ENCODE measurements at places on chromosomes 4 and X.

GRCh38 chr4:148173397-148174017, 268.7 kb downstream of the NR3C2 start:
- DNase-seq = no peak

- no peak for DNase-seq
These were observed 144.4 kb downstream of the GLRA2 start for GRCh38 chrX:14673764-14674163.

GRCh38 chr4:52407545-52407944, 251.6 kb downstream of the USP46 start:
- DNase-seq = no peak

GRCh38 chrX:71909956-71910355, 689 bp upstream of the NHSL2 start:
- no peak for DNase-seq

GRCh38 chr4:163473576-163473975, at the start of gene TKTL2:
TKTL2 (minus strand) TSS chr4:163473754; CDS start chr4:163473734, 20 bp downstream.
- DNase-seq = peak; percentile 43

GRCh38 chrX:103201041-103201440, 13.9 kb upstream of the BEX4 start:
- DNase-seq = no peak

- DNase-seq = no peak
These were observed 1077.3 kb downstream of the RAPGEF2 start for GRCh38 chr4:160180211-160180610.

DNA sequence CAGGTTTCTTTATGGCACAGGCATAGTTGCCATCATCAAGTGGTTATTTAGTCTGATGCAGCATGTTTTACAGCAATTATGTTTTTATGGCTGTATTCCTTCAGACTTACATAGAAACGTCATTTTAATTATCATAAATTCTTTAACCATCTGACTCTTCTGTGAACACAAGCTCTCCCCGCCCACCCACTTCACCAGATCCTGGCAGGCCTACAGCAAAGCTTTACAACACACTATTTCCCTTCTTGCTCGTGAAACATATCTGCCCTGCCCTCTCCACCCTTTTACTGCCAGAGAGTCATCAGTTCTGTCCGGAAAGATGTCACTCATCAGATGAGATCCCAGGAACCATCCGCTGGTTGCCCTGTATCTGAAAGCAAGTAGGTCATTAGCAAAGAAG, 120.5 kb downstream of the HS6ST2 start:
- DNase-seq = no peak

GRCh38 chr4:175435381-175435783, 376.7 kb downstream of the GPM6A start:
- DNase-seq = peak; percentile 22

DNA sequence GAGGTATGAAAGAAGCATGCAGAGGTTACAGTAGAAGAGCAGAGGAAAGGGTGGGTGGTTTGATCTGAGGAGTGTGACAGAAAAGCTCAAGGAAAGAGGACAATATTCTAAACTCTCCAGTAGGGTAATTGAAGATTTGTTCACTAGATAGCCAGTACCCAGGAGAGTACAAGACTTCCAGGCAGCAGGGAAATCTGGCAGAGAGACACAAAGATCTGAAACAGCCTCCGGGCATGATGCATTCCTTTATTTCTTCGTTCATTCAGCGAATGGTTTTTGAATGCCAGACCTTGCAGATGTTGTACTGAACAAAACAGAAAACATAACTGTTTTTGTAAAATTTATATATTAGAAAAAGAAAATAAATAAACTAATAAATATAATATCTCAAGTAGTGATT, 766.6 kb downstream of the FAT4 start:
- no peak for DNase-seq

DNA sequence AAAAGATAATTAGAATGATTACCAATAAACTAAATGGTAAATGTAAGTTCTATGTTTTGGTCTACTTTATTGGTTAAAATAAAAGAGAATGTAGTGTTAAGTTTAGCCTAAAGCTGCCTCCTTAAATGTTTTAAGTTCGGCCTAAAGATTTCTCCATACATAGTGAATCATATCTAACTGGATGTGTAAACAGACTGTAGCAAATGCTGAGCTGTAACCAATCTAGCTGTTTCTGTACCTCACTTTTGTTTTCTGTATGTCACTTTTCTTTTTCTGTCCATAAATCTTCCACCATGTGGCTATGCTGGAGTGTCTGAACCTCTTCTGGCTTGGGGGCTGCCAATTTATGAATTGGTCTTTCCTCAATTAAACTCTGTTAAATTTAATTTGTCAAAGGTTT, 121.2 kb downstream of the TBCK start:
- DNase-seq = no peak

DNA sequence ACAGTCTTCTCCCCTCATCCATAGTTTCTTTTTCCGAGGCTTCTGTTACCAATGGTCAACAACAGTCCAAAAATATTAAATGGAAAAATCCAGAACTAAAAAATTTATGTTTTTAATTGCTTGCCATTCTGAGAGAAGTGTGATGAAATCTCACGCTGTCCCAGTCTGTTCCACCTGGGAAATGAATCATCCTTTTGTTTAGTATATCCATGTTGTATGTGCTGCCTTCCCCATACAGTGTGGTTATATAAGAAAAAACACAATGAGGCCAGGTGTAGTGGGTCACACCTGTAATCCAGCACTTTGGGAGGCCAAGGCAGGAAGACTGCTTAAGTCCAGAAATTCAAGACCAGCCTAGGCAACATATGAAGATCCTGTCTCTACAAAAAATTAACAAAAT, 161.6 kb downstream of the CHIC2 start:
- no peak for DNase-seq

GRCh38 chr4:7206911-7207567, 14.7 kb downstream of the SORCS2 start:
- no peak for DNase-seq

DNA sequence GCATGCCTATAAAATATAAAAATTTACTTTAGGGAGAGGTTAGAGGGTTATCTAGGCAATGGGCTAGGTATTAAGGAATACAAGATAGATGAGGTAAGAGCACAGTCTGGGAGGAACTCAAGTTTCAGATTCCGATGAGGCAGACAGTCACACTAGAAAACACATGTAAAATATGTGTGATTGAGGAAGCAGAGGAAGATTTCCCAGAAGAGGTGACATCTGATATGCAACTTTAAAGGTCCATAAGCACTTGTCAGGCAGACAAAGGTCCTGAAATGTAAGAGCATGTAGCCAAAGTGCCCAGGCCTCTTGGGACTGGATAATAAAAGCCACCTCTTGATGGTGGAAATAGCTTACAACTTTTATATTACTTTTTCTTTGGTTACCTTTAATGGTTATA, 81.1 kb upstream of the AADAT start:
- DNase-seq = no peak

DNA sequence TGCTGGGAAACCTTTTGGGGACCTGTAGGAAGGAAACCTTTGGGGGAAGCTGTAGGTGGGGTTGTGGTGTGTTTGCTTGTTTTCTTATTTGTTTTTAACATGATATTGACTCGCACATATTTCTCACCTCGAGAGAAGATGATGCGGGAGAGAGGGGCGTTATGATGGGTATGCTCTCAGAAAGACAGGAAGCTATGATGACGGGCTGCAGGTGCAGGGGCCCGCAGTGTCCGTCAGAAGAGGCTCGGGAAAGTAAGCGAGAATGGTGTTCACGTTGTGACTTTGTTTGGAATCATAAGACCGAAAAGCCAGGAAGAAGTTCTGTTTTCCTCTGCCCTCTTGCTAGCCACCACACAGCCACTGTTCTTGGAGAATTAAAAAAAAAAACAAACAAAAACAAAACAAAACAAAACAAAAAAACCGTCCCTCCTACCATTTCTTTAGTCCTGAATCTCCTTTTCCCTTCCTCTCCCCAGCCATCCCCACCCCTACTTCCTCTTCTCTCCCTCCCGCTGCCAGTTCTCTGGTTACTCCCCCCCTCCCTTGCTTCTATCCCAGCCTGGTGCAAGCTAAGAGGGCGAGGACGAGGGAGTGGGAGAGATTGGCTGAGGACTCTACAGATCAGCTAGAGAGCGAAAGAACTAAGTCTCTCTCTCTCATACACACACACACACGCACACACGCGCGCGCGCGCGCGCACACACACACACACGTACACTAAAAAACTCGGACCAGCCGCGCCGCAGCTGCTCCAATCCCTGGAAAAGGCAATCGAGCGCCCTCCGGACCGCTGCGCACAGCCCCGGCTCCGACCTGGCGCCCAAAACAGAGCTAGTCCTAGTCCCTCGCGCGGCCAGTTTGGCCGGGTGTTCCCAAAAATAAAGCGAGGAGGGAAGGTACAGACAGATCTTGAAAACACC, at the start of gene BMP3:
Gene BMP3 (plus strand): TSS at position 648 of the 920 bp plus-strand sequence. CDS start 577 bp downstream, outside the sequence.
- DNase-seq = peak; percentile 70

- peak; percentile 50 for DNase-seq
These were observed 90.3 kb upstream of the GRIA3 start for GRCh38 chrX:123093792-123094191.

- DNase-seq = no peak
These were observed 138.9 kb upstream of the INPP4B start for GRCh38 chr4:142984871-142985585.

DNA sequence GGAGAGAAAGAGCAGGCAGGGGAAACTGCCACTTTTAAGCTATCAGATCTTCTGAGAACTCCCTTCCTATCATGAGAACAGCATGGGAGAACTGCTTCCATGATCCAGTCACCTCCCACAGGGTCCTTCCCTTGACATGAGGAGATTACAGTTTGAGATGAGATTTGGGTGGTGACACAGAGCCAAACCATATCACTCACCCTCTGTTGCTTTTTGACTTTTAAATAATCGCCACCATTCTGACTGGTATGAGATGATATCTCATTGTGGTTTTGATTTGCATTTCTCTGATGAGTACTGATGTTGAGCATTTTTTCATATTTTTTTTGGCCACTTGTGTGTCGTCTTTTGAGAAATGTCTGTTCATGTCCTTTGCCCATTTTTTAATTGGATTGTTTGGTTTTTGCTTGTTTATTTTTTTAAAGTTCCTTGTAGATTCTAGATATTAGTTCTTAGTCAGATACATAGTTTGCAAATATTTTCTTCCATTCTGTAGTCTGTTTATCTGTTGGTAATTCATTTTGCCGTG, 6.5 kb upstream of the PAQR3 start:
- DNase-seq = no peak

DNA sequence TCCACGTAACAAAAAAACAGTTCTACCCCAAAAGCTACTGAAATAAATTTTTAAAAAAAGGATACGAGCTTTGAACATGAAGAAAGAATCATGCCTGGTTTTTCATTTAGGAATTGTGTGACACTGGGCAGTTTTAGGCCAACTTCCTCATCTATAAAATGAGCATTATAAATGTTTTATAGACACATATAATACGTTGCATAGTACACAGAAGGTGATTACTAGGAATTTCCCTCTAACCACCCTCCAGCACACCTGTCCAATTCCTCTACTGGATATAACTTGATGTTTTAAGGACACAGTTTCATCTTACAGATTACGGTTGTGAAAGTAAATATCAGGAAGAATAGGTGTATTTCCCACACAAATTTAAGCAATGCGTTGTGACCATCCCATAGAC, 85.5 kb upstream of the IQCM start:
- no peak for DNase-seq

GRCh38 chrX:10015723-10016518, 48.8 kb downstream of the CLDN34 start:
- DNase-seq = peak; percentile 28

DNA sequence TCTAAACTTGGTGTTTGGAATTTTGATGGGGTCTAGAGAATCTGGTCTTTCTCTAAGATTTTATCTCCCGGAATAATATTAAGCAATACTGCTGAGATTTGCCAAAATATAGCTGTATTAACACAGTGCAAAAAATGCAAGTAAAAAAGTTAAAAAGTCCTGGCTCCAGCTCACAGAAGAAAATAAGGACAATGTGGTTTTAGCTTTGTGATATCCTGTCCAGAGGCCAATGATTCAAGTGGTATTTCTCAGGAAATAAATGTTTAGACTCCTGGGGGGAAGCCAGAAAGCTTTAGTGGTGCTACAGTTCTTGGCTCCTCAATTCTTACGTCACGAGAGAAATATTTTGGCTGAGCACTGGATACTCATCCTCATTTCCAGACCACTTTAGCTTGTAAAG, 40.9 kb upstream of the IL13RA2 start:
- DNase-seq = no peak

DNA sequence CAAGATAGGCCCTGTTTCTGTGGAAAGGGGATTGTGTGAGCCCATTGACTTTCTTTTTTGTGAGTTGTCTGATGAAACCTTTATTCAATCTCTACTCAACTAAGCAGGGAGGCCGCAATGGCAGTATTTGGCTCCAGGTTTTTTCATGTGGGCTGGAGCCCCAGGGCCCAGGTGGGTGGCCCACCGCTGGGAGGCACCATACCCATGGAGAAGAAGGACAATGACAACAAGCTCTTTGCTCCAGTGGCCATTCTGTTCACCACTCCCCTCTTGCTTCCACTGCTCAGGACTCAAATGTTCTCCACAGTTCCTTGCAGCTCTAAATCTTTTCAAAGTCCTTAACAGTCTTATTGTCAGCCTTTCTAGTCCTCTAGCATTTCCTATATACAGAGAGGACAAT, 54.1 kb downstream of the HOPX start:
- DNase-seq = no peak

- no peak for DNase-seq
These were observed 33.5 kb upstream of the AMOT start for GRCh38 chrX:112874175-112874574.

- no peak for DNase-seq
These were observed 274.8 kb upstream of the TENM3 start for GRCh38 chr4:181968371-181968770.

GRCh38 chr4:11605597-11605996, 176.9 kb upstream of the HS3ST1 start:
- no peak for DNase-seq

- no peak for DNase-seq
These were observed 13.0 kb downstream of the EXOC1 start for GRCh38 chr4:55866290-55866907.

DNA sequence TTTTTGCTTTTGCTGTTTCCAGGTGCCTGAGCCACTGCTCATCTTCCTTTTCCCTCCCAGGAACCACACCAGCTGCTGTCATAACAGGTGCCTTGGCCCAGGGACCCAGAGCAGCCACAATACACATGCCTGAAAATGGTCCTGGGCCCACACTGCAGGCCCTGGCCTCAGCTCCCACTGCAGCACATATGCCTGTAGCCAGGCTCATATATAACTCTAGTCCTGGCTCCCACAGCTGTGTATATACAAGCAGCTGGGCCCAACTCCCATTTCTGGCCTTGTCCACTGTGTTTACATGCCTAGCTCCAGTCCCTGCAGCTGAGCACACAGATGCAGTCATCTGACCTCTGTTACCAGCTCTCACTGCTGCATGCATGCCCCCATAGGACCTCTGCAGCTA, 930.5 kb downstream of the ADGRL3 start:
- DNase-seq = peak; percentile 95

- peak; percentile 5 for DNase-seq
These were observed 25.3 kb upstream of the LEF1 start for GRCh38 chr4:108193886-108194672.

DNA sequence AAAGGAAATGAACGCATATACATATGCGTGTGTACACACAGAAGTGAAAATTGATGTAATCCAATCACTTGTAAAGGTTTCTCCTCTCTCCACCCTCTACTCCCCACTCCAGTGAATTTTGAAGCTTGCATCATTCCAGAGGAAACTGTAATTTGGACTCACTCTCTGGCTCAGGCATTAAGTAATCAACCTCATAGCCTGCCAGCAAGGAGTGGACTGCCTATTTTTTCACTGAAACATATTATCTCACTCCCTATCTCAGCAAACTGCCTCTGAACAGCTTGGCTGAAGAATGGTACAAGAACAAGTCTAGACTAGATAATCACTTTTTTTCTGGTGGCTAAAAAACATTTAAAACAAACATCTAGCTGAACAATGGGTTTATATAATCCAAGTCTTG, 124.2 kb downstream of the C4orf51 start:
- no peak for DNase-seq
